ENCODE measurements at places on chromosomes 5 and 9.

DNA sequence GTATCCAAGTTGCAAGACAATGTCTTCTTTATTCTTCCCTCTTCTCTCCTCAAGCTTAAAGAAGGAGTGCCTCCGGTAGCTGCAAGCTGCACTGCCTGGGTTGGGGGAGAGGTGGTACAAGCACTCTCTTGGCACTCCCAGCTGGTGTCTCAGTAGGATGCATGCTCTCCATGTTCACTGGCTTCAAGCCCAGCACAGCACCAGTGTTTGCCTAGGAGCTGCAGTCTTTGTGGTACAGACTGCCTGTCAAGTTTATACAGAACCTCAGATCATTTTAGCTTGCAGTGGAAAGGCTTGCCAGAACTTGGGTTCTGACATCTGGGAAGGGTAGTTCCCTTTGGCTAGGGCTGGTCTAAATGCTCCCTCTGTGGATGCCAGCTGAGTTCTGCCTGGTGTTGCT is 505.6 kb downstream of the MAN2A1 start:
- no peak for DNase-seq

DNA sequence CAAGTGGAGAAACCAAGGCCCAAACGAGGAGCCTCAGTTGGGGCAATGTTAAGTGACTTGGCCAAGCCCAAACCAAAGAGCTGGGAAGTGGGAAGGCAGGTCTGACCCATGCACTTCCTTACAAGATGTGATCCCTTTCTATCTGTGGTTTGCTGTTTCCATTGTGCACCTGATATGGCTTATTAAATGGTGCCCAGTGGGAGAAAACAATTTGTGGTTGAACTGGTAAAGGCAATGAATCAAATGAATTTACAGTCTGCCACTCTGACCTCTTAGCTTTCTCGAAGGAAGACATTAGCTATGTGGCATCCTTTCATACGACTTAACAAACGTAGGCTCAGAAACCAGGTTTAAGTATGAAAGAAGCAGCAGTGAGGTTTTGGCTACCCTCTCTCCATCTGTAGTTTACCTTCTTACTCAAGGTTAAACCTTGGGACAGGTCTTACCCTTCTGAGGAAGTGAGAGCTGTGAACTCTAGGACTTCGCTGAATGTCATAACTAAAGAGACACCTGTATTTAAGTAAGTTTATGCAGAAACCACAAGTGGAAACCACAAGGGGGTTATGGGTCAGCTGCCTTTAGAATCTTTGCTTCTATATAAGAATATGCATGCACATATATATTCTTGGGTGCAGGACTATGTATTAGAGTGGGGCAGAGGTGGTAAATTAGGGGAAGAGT is 100.5 kb upstream of the SPATA31D4 start:
- no peak for DNase-seq

- DNase-seq, result no peak
These were observed 55.0 kb upstream of the CDK5RAP2 start for GRCh38 chr9:120635011-120635410.

- DNase-seq, result no peak
These were observed 94.2 kb upstream of the PRRC1 start for GRCh38 chr5:127423173-127423798.

DNA sequence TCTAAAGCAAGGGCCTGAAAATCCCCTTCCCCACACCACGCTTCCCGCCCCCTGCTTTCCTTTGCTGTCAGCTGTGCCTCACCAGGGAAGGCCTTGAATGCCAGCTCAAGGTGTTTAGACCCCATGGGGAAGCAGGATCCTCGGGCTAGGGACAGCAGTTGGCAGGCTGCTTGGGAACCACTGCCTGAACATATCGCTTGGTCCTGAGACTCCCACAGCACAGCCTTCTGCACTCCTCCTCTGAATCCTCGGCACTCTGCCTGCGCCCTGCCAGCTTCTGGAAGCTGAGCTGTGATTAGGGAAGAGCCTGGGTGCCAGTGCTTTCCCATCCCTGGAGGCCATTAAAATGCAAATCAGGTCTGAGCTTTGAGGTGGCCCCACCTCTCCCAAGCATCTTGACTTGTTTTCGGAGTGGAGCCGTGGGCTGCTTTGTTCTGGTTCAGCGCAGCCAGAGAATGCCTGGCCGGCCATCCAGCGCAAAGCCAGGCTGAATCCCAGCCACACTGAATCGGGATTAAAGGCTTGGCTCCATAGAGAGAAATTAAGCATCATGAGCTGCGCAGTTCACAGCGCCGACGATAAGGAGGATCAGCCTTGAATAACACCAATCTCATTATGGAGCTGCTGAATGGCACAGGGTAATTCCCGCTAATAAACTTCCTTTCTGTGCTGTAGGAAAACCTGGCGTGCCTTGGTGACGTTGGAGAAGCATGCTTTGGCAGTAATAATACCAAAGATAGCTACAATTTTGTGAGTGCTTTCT is 40.0 kb downstream of the AMBP start:
- DNase-seq, result no peak

DNA sequence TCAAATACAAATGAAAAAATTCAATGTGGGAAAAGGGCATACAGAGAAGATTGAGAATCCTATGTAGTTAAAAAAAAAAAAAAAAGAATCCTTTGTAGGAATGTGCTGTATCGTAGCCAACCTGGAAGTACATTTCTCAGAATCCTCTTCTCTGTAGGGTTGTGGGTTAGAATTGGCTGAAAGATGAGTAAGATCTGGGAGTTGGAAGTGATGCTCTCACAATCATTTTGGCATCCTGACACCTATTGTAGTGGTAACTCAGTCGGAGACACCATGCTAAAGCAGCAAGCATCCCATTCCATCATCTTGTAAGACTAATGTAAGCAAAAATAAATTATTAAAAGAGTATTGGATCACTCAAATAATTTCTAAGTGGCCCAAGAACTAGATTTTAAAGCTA is 30.6 kb downstream of the MRPL22 start:
- DNase-seq, result no peak

DNA sequence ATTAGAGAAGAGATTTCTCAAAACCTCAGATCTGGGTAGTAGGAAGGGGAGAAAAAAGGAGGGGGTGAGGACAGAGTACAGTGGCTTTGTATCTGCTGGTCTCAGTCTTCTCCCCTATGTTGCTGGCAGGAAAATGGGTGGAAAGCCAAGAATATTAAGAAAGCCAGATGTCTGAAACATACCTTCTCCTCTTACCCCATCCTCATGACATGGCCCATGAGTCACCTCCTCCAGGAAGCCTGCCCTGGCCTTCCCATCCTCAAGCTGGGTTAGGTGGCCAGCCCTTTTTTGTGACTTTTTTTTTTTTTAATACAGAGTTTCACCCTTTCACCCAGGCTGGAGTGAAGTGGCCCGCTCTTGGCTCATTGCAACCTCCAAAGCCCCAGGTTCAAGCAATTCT is 61.8 kb downstream of the ABCA1 start:
- no peak for DNase-seq

GRCh38 chr5:154517181-154517580 is 39.2 kb upstream of the HAND1 start:
- DNase-seq, result no peak

- DNase-seq, result no peak
These were observed 324.8 kb downstream of the PRELID2 start for GRCh38 chr5:145510324-145510723.

DNA sequence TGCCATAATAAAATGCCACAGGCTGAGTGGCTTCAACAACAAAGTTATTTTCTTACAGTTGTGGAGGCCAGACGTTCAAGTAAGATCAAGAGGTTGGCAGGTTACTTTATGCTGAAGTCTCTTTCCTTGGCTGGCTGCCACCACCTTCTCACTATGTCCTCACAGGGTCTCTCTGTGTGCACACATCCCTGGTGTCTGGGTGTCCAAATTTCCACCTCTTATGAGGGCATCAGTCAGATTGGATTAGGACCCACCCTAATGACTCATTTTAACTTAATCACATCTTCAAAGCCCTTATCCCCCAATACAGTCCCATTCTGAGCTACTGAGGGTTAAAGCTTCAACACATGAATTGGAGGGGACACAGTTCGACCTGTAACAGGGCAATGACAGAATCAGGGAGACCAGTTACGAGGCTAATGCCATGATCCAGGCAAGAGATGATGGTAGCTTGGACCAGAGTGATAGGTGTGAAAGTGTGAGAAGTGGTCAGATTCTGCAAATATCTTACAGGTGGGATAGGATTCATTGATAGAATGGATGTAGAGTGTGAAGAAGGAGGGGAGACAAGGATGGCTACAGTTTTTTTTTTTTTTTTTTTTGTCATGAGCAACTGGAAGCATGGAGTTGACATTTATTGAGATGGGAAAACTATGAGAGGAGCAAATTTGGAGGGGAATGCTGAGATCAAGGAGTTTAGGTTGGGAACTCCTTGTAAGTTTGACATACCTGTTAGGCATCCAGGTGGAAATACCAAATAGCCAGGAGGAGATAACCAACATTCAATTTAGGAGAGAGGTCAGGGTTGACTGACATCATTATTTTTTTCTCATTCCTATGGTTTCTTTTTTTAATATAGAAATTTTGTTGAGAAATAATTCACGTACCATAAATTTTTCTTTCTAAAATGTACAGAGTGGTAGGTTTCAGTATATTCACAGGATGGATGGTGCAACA is 39.6 kb upstream of the FGF1 start:
- DNase-seq, result no peak

DNA sequence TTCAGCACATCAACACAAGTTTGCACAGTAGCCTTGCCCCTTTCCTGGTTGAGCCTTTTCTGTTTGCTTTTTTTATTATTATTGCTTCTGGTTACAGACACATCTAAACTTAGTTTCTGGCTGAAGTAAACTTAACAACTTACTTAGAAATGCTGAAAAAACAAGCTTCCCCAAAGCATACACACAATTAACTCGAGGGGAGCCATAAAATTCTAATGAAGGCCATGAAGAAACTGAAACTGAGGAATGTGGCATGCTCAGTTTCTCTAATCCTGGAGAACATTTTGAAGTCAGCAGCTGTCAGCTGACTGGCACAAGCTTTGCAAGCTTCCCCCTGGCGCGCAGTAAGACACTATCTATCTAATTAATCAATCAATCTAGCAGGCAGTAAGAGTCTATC is 3.7 kb downstream of the MYO10 start:
- DNase-seq, result no peak

- no peak for DNase-seq
These were observed 60.0 kb downstream of the ADAMTS16 start for GRCh38 chr5:5200133-5200532.

DNA sequence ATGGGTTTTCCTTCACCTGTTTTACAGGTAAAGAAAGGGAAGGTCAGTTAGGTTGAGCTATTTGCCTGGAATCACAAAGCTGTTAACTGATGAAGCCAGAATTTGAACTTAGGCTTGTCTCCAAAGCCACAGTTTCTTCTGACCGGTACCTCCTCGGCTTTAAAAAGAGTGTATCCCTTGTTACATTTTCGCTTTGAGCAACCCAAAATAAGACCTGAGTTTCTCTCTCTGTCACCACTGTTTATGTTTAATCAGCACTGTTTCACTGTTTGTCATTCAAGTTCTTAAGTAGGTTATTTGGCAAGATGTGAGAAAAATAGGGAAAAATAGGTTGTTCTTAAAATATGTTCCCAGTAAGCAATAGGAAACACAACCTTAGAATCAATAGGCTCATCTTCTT is 84.6 kb downstream of the VCAN start:
- DNase-seq, result no peak

- no peak for DNase-seq
These were observed 188.4 kb downstream of the SNCAIP start for GRCh38 chr5:122500245-122501088.

DNA sequence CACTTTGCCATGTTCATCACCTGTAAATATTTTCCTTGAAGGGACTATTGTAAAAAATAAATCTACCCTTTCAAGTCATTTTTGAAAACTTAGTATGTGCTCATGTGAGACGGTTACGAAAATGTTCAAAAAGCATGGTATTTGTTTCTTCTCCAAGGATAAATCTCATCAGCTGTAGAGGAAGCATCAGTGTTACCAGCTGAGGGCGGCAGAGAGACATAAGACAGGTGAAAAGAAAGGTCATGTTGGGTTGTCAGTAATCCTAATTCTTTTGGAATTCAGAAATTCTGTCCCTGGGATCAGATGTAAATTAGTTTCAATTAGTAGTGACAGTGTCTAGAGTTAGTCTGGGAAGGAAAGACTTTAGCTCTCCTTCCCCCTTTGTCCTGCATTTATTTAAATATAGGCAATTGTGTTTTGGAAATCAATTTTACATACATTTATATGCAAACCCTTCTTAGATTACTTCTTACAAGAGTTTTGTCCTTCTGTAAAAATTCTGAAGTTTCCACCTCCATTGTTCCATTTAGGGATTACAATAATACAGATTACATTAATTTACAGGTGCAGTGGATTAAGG is 791.9 kb upstream of the CDH6 start:
- DNase-seq, result no peak

DNA sequence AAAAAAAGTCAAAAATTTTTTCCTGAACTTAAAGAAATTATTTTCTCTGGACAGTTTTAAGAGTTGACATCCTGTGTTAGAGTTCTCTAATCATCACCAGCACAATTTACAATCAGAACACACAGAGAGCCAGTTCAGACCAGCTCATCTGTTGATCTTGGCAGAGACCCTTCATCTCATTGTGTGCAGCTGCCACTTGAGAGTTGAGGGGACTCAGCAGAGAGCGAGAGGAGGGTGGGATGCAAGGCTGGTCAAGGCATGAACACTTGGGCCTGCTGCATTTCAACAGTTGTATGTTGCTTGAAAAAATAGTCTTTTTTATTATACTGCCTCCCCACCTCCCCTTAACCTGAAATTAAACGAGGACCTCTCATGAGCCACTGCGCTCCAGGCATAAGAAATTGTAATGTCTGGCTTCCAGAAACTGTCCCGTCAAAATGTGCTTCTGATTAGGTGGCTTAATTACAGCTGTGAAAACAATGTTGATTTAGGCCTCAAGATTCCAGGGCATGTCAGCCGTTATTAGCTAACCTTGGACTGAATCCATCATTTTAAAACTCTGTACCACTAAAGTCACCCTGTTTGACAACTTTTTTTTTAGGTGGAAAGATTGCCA is 383.6 kb downstream of the CCDC171 start:
- no peak for DNase-seq

GRCh38 chr5:122435761-122436160 is 123.7 kb downstream of the SNCAIP start:
- DNase-seq, result no peak

- DNase-seq, result no peak
These were observed 35.0 kb upstream of the RIC1 start for GRCh38 chr9:5593904-5594303.

- DNase-seq, result no peak
These were observed 20.6 kb downstream of the PITX1 start for GRCh38 chr5:135013445-135013844.

GRCh38 chr9:126502417-126503332 is 111.1 kb upstream of the LMX1B start:
- no peak for DNase-seq

GRCh38 chr5:108560581-108560980 is 178.7 kb upstream of the FBXL17 start:
- DNase-seq, result no peak

GRCh38 chr5:140795259-140795641 is 598 bp downstream of the PCDHA2 start:
- no peak for DNase-seq

GRCh38 chr9:136644343-136644592 is 18.4 kb upstream of the EGFL7 start:
- DNase-seq, result no peak

GRCh38 chr9:70105147-70105546 is 61.5 kb downstream of the MAMDC2 start:
- no peak for DNase-seq

Data from activated naive CD4-positive, alpha-beta T cell treated with anti-CD3 and anti-CD28 coated beads, Interleukin-2, amount 50 U/mL, for 16 hours (primary cell).